ENCODE measurements at places on chromosomes 4 and X. TPM values are rescaled to one million over a fixed set of nuclear protein-coding genes. Genes with fewer than 3 reads are reported as not detected.

The QRFPR gene
- not detected for total RNA-seq

The CDKL2 gene
- 5.6 TPM for total RNA-seq

The FOXO4 gene
- 48.2 TPM for total RNA-seq

DNA sequence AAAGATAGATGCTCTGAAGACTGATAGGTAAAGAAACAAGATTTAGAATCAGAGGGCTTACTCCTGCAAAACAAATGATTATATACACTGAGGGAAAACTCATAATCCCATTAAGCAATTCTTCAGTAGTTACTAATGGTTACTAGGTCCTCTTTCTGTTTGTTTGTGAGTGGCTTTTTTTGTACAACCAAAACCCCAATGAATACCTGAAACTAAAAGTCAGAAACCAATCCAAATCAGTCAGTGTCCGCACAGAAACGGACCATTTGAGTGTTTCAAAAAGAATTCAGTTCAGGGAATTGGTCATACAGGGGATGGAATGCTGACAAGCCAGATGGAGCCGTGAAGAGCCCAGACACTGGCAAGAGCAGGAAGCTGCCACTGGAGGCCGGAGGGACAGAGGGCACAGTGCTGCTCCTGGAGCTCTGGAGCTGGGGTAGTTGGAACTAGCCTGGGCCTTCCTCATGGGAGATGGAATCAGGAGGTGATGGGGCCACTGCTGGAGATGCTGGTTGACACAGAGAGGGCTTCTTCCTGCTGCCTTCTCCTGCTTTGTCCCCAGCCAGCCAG lies 31.9 kb downstream of the SETD7 start:
- ATAC-seq: no peak

DNA sequence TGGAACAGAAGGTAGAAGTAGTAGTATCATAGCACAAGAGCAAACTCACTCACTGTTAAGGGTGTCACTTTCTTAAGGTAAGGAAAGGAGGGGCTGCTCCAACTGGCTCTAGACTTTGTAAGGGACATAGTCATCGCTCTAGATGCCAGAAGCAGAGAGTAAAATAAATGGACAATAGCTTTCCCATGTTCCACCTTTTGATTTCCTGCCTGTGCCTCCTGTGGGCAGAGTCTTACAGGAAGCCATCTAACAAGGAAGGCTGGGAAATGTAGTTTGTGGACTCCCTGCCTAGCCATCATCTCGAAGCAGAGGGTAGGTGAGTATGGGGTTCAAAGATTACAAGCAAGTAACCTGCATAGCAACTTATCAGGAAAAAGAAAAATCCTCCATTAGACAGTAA lies 1.7 kb upstream of the METTL14 start:
- no peak for ATAC-seq

GRCh38 chrX:41180194-41180908 lies 95.1 kb downstream of the USP9X start:
- no peak for ATAC-seq

DNA sequence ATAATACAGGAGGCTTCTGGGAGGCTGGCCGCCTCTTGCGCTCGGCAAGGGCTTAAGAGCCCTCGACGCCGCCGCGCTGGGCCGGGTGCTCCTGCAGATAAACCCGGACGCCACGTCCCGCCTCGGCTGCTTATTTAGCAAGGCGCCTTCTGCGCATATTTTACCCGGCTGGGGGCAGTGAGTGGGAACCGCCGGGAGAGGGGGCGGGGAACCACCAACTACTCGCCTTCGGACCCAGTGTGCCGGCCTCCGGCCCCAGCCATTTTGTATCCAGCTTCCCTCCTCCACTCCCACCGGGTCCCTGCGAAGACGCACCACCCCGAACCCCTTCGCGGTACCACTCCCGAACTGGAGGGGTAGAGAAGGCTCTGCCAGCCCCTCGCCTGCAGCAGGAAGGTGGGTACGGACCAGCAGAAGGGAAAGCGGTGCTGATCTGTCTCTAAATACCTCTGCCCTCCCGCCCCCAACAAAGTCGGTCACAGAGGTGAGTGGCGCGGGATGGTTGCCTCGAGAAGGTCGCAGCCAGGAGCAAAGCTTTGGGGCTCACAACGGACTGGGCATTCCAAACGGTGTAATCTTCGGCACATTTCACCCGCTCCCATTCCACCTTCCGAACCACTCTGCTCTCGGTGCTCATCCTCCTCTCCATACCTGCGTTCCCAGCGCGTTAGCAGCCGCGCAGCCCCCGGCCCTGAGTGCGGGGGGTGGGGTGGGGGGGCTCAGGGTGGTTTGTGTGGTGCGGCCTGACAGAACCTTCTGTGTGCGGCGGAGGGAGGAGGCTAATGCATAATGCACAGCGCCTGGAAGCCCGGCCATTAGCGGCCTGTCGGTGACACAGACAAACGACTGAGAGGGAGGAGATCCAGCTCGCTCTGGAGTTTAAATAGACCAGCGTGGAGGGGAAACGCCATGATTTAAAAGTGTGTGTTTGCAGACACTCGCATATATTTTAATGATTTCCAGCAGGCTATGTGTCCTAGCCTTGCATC lies 4.9 kb upstream of the BCOR start:
- ATAC-seq: no peak

- ATAC-seq: no peak
Observed at GRCh38 chr4:36278789-36279188, 2.6 kb upstream of the DTHD1 start.

Measured in gastroesophageal sphincter (tissue), 4 donors.